Bladder microvascular endothelial cell (primary cell): ENCODE measurements at places on chromosomes 5 and 9. TPM values are rescaled to one million over a fixed set of nuclear protein-coding genes. Genes with fewer than 3 reads are reported as not detected.

The TPPP gene
- 0.16 and 0.19 TPM in 2 replicates for total RNA-seq

The WDR38 gene
- total RNA-seq = not detected in 2 replicates

The EXOSC2 gene
- 22.0 and 33.6 TPM in 2 replicates for total RNA-seq

The PCDHGB3 gene
- total RNA-seq = 1.5 and 8.4 TPM in 2 replicates

The SPINK1 gene
- total RNA-seq = not detected in 2 replicates

The DOK3 gene
- 3.4 and 4.5 TPM in 2 replicates for total RNA-seq

The TOR4A gene
- 14.9 and 27.1 TPM in 2 replicates for total RNA-seq

The GPR150 gene
- total RNA-seq = 0.06 TPM in 1 of 2 replicates, not detected in the other

The PDE8B gene
- total RNA-seq = not detected in 2 replicates

The C9orf153 gene
- 0.94 TPM in 1 of 2 replicates, not detected in the other for total RNA-seq

The PNPLA7 gene
- total RNA-seq = 0.49 and 1.3 TPM in 2 replicates

The GFI1B gene
- total RNA-seq = not detected in 2 replicates

The PCDHGB7 gene
- 3.2 and 12.3 TPM in 2 replicates for total RNA-seq

The LHX6 gene
- 14.1 and 20.4 TPM in 2 replicates for total RNA-seq

The GCNT4 gene
- total RNA-seq = 0.25 and 0.81 TPM in 2 replicates

The DRD1 gene
- total RNA-seq = under 0.01 TPM in 1 of 2 replicates, not detected in the other

The NME5 gene
- 0.65 and 1.7 TPM in 2 replicates for total RNA-seq

The F12 gene
- total RNA-seq = 0.69 and 1.3 TPM in 2 replicates

The ADGRV1 gene
- under 0.01 and 0.06 TPM in 2 replicates for total RNA-seq

The LCN2 gene
- not detected in 2 replicates for total RNA-seq

The PRRX2 gene
- total RNA-seq = 0.16 TPM in 1 of 2 replicates, not detected in the other

The PRELID1 gene
- 104 and 118 TPM in 2 replicates for total RNA-seq

The CCL28 gene
- 0.81 and 2.0 TPM in 2 replicates for total RNA-seq

The CCDC180 gene
- total RNA-seq = 0.32 and 2.6 TPM in 2 replicates

The LHX2 gene
- 0.06 TPM in 1 of 2 replicates, not detected in the other for total RNA-seq

The FYB1 gene
- under 0.01 and 0.06 TPM in 2 replicates for total RNA-seq

The MARCHF3 gene
- 41.4 and 133 TPM in 2 replicates for total RNA-seq

The GOLM1 gene
- 35.1 TPM in 2 replicates for total RNA-seq

The SLC6A19 gene
- not detected in 2 replicates for total RNA-seq

The SNCAIP gene
- total RNA-seq = 30.0 and 75.6 TPM in 2 replicates

The P4HA2 gene
- 45.5 and 104 TPM in 2 replicates for total RNA-seq

The OR13C2 gene
- not detected in 2 replicates for total RNA-seq

The CATSPER3 gene
- total RNA-seq = not detected in 2 replicates

The TYRP1 gene
- total RNA-seq = under 0.01 and 1.4 TPM in 2 replicates

The SHISAL2B gene
- total RNA-seq = not detected in 2 replicates

The PTPDC1 gene
- total RNA-seq = 5.3 and 8.0 TPM in 2 replicates

The ADRA1B gene
- under 0.01 and 0.76 TPM in 2 replicates for total RNA-seq

The DPYSL3 gene
- total RNA-seq = 48.6 and 77.1 TPM in 2 replicates

The BSPRY gene
- not detected in 2 replicates for total RNA-seq

The RNF208 gene
- 0.16 and 0.31 TPM in 2 replicates for total RNA-seq

The NOXA1 gene
- 0.97 and 2.1 TPM in 2 replicates for total RNA-seq

The C5orf34 gene
- 3.9 and 4.3 TPM in 2 replicates for total RNA-seq

The DNAI1 gene
- total RNA-seq = not detected in 2 replicates

The IL4 gene
- total RNA-seq = not detected in 2 replicates

The B4GALT7 gene
- total RNA-seq = 18.1 and 29.5 TPM in 2 replicates

The IL13 gene
- total RNA-seq = not detected in 2 replicates
